ENCODE measurements at places on chromosomes 7 and 10.
A peak's percentile ranks its signal among the peaks of the same experiment; 100 is the strongest.

DNA sequence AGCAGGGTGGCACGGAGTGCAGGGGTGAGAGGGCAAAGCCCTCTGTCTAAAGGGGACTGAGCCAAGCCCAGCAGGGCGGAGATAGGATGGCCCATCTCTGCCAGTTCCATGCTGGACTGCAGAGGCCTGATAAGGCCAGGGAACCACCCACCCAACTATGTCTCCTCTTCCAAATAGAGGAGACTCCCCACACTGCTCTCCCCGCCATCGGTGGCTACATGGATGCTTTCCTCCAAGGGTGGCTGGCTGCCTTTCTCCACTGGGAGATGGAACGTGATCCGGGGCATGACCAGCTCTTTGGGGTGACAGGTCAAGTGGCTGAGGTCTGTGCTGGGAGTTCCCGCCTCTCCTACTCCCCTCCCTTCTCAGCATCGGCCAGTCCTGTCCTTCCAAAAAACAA is 58.1 kb upstream of the MXI1 start:
- no peak for DNase-seq

GRCh38 chr10:131013281-131013912 is 298.1 kb downstream of the TCERG1L start:
- DNase-seq, result no peak

DNA sequence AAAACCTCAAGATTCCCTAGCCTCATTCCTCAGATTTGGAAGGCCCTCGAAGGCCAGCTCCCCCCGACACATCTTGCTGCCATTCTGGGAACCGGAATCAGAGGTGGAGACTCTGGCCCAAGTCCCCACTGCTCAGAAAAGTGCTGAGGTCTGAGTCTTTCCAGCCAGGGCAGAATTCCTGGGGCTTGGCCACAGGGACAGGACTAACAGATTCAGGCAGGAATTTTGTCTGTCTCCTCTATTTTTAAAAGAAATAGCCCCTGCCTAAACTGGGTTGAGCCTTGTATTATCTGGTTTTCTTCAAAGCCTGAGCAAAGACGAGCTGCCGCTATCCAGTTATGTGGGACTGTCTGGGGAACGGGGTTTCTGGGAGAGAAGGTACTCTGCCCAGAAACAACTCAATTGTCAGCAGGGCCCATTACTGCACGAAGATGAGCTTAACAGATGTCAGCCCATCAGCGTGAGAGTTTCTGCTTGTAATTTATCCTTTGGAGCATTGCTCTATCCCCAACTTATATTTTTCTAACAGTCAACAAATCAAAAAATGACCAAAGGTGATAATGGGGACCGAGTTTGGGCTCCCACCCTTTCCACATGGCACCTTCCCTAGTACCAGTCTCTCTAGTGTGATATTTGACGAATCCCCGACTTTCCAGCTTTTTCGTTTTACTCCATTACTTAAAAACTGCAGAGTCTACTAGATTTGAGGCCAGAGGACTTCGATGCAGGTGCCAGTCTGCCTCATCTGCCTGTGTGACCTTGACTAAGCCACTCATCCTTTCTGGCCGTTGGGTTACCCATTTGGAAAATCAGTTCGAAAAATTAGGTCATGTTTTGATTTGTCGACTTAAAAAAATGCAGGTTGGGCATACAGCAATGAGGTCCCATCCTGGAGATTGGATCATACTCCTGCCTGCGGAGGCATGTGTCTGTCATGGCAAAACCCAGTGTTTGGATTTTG is 110.9 kb downstream of the WDR11 start:
- DNase-seq, result peak; percentile 64

GRCh38 chr10:71267508-71268240 is 51.4 kb upstream of the SLC29A3 start:
- DNase-seq, result no peak

DNA sequence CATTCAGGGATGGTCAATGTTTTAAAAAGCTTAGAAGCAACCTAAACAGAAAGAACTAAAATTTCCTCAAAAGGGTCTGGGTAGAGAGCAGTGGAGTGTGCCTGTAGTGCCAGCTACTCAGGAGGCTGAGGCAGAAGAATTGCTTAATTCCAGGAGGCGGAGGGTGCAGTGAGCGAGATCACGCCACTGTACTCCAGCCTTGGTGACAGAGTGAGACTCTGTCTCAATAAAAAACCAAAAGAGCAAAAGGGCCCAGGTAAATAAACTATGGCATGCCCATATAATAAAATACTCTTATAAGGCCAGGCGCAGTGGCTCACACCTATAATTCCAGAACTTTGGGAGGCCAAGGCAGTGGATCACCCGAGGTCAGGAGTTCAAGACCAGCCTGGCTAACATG is 93.0 kb downstream of the DNMBP start:
- DNase-seq, result no peak

DNA sequence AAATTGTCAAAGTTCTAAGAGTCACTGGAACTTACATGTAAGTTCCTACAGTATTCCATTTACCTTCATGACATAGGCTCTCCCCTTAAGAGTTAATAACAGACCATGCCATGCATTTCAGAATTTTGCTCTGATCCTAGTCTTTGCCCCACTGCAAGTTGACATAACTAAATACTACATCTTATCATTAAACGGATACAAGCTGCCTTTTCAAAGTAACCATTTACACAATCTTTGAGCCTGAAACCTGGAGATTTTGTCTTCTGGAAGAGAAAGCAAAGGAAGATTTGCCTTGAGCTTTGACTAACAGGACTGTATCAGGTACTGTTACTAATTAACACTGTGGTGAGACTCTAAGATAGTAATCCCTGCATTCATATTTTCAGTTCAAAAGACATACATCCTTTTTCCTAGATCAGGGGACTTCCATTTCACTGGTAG is 9.3 kb upstream of the AKR1D1 start:
- no peak for DNase-seq

DNA sequence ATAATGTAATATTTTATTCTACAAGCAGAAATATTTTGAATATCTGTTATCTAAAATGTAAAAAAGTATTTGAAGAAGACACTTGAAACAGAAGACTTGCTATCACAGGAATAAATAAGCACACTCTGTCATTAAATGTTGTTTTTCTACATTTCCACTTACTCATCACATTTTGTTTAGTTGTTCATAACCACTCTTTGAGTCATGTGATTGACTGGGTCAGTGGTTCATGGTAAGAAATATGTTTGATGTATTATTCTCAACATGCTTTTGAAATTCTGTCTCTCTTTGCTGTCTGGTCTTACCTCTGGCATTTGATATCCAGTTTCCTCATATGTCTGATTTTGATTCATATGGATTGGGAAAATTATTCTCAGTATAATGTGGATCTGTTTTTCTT is 171.8 kb downstream of the SUGCT start:
- DNase-seq, result no peak

GRCh38 chr7:115647712-115648111 is 382.9 kb downstream of the TFEC start:
- DNase-seq, result no peak

- DNase-seq, result no peak
Observed at GRCh38 chr7:27387864-27388263, 145.3 kb downstream of the EVX1 start.

- no peak for DNase-seq
Observed at GRCh38 chr7:37961251-37961650, 40.8 kb downstream of the EPDR1 start.

GRCh38 chr7:23712368-23713284 is 2.6 kb downstream of the STK31 start:
- DNase-seq, result peak; percentile 71

- DNase-seq, result no peak
Observed at GRCh38 chr10:123807444-123808035, 84.1 kb downstream of the CPXM2 start.

GRCh38 chr10:101165736-101166135 is 34.6 kb downstream of the TLX1 start:
- DNase-seq, result no peak

DNA sequence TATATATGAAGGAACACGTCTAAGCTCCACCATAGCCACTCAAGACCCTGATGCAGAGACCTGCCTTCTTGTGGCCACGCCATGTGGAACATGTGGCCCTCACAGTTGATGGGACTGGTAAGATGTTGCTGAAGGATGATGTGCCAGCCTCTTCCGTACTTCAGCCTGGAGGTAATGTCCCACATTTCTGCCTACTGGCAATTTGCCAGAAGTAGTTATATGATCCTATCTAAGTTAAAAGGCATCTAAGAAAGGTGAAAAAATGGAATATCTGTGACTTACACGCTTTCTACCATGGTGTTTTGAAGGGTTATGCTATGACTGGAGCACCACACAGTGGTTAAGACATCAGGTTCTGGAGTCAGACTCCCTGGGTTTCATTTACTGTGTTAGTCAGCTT is 948.7 kb upstream of the GHITM start:
- no peak for DNase-seq

DNA sequence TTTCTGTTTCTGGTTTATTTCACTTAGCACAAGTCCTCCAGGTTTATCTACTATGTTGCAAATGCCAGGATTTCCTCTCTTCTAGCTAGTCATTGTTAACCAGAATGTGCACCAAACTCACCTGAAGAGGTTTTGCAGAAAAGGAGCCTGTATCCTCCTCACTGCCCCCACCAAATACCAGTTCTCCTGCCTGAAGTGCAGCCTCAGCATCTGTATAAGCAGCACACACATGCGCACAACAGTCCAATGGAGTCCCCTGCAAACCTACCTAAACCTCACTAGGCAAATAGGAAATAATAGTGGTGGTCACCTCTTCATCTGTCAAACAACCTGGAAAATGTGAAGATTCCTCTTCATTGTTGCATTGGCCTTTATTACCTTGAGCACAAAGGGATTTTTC is 237.8 kb downstream of the PAXIP1 start:
- no peak for DNase-seq

DNA sequence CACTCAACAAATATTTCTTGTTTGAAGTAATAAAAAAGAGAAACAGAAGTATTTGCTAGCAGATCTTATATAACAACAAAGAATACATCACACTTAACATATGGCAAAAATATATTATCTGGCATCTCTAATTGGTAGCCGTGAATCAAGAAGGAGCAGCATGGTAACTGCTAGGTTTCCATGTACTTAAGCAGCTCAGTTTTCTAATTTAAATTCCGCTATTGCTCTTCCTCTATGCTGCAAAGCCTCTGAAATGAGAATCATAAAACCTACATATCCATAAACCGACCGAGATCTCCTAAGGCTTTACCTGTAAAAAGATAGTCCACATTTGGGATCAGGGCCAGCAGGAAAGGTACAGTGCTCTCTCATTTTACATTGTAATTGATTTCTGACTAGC is 76.6 kb upstream of the PTPRZ1 start:
- DNase-seq, result no peak

- no peak for DNase-seq
Observed at GRCh38 chr10:35464825-35465456, 128.6 kb downstream of the CCNY start.

DNA sequence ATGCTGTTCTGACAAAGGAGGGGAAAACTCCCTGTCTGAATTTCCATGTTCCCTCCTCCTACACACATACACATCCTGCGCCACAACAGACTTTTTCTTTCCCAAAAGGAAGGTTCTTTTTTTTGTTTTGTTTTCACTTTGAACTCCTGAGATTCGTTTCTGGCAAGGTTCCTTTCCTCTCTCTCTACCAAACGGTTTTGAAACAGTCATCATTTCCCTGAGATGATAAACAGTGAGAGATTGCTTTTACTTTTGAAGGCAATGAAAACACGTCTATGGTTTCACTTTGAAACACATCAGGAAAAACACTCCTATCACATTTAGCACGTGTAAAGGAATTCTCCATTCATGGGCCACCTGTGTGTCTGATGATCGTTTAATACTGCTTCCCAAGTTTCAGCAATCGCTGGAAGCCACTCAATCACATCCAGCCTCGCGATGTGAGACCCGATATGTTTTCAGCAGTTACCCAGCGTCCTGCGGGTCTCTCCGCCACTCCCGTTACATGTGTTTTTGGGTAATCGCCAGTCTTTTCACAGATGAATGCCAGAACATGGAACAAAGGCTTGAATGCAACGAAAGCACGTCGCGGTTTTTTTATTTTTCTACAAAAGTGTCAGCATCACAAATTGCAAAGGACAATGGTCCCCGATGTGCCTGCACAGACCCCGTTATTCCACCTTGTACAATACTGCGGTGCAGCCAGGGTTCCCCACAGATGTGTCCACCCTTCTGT is 62.8 kb upstream of the CUX1 start:
- DNase-seq, result peak; percentile 41

GRCh38 chr7:20737840-20738448 is 48.7 kb downstream of the SP8 start:
- DNase-seq, result no peak

GRCh38 chr10:99661377-99661763 is 2.1 kb downstream of the ENTPD7 start:
- DNase-seq, result no peak

GRCh38 chr10:63156236-63156635 is 23.1 kb downstream of the NRBF2 start:
- DNase-seq, result no peak

- DNase-seq, result peak; percentile 28
Observed at GRCh38 chr7:15130666-15131541, 228.4 kb upstream of the DGKB start.

- DNase-seq, result no peak
Observed at GRCh38 chr10:116741391-116742351, 695 bp downstream of the HSPA12A start.

DNA sequence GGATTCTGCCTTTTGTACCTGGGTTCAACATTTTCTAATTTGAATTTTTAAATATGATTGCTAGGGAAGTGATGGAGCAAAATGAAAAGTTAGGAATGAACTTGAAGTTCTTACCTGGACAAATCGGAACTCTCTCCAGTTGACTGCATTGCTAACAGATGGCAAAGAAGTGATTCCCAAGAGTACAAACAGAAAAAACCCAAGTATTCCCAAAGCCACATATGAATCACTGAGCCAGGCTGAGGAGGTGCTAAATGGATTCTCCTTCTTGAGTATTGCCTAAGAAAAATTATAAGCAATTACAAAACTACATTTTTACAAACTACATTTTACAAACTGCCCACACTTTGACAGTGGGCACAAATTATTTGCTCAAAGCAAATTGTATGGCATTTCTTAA is 25.9 kb downstream of the STEAP4 start:
- no peak for DNase-seq

DNA sequence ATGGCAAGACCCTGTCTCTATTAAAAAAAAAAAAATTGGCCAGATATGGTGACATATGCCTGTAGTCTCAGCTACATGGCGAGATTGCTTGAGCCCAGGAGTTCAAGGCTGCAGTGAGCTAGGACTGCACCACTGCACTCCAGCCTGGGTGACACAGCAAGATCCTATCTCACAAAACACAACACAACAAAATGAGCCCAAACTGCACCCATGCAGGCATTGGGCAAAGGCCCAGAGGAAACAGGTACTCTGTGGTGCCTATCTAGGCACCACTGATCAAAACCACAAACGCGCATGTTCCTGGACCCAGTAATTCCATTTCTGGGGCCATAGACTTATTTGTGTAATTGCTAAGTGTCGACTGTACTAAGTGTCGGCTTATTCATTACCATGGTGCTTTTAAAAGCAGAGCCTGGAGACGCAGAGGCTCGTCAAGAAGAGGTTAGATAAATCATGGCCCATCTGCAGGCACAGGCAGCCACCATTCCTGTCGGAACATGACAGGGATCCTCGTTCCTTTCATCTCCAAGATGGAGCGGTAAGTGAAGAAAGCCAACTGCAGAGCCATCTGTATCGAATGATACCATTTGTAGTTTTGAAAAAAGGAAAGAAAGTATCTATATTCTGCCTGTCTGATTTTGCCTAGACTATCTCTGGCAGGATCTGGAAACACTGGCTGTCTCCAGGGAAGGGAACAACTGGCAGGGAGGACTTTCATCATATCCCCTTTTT is 160.4 kb upstream of the RHEB start:
- DNase-seq, result no peak
